ENCODE measurements at places on chromosomes 12 and 14.

GRCh38 chr12:22738945-22739344 lies 114.0 kb downstream of the ETNK1 start:
- no peak for DNase-seq

GRCh38 chr12:92648242-92649031 lies 54.4 kb upstream of the PLEKHG7 start:
- DNase-seq = no peak

- DNase-seq = no peak
These were observed 60.9 kb upstream of the JDP2 start for GRCh38 chr14:75366963-75367362.

DNA sequence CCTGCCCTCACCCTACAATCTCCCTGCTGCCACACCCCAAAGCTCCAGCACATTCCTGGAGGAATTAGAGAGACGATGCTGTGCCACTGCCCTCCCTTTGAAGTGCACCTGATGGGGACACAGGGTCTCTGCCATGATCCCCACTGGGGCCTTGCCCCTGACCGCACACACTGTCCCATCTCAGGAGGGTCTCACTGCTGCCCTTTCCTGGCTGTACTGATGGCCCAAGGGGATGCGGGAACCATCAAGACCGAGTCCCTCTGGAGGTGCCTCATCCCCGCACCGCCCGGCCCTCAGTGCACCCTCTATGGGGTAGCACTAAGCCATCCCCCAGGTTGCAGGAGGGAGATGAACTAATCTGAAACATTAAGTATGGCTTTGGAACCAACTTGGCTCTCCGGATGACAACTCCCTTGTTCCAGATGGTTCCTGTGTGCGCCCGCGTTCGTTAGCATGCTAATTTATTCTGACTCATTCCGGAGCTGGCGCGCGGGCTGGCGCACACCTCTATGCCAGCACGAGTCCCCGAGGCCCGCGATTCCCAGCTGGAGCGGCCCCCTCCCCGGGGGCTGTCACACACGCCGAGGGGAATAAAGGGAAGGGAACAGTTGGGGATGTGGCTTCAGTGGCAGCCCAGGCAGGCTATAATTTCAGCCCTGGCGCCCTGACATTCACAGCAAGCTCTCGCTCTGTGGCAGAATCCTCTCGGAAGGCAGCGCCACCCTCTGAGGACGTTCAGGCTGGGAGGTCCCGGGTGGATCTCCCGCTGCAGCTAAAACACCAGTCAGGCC lies 34.2 kb upstream of the C14orf180 start:
- DNase-seq = peak; percentile 8

DNA sequence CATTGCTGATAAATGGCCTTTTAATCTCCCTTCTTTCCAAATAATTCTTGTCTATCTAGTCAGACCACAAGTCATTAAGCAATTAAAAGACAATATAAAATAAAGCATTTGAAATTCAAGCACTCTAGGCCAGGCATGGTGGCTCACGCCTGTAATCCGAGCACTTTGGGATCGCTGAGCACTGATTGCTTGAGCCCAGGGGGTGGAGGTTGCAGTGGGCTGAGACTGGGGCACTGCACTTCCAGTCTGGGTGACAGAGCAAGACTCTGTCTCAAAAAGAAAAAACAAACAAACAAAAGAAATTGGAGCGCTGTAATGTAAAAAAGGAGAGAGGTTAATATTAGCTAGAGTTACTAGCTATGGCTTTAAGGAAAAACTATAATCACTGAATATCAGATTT lies 30.5 kb upstream of the CSRP2 start:
- DNase-seq = no peak

DNA sequence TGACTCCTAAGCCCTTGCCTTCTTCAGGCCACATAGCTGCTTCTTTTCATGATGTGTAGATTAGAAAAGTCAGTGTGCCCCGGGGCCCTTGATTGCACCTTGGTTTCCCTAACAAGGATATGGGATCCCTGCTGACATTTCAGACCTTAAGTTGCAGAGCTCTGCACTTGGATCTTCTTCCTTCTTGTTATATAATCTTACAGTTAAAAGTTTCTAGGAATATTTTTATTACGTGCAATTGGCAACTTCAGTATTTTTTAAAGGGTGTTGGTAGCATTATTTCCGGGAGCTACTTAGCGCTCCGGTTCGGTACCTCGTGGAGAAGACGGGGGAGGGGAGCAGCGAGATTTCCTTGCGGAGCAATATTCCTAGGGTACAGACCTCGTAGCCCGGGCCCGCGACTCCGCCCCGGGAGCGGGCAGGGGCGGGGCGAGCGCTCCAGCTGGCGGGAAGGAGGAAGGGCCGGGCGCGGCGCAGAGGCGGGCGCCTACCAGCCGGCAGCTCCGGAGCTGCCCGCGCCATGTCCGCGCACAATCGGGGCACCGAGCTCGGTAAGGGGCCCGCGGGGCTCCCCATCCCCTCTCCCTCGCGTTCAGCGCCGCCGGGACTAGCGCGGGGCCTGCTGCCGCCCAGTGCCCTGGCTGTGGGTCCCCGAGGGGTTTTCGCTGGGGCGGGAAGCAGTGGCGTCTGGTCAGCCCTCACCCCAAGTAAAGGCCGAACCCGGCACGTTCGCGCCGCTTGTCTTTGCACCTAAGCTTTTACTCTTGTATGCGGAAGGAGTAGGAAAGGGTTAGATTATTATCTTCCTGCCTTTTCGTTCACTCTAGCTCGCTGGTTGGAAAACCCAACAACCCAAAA lies at the start of gene DERA:
DERA (plus strand) TSS at position 469 of the 858 bp plus-strand sequence; CDS start at position 521, 52 bp downstream.
- peak; percentile 72 for DNase-seq

GRCh38 chr12:89156340-89156739 lies 196.0 kb downstream of the DUSP6 start:
- no peak for DNase-seq

- DNase-seq = no peak
These were observed 21.8 kb downstream of the WDHD1 start for GRCh38 chr14:55005071-55005470.

- no peak for DNase-seq
These were observed 120.1 kb downstream of the TTC7B start for GRCh38 chr14:90695997-90696660.

GRCh38 chr14:39974036-39974435 lies 541.8 kb upstream of the FBXO33 start:
- DNase-seq = no peak

GRCh38 chr14:75648066-75648838 lies 12.4 kb downstream of the ERG28 start:
- DNase-seq = no peak

GRCh38 chr14:81591266-81591665 lies 57.6 kb upstream of the SEL1L start:
- no peak for DNase-seq

DNA sequence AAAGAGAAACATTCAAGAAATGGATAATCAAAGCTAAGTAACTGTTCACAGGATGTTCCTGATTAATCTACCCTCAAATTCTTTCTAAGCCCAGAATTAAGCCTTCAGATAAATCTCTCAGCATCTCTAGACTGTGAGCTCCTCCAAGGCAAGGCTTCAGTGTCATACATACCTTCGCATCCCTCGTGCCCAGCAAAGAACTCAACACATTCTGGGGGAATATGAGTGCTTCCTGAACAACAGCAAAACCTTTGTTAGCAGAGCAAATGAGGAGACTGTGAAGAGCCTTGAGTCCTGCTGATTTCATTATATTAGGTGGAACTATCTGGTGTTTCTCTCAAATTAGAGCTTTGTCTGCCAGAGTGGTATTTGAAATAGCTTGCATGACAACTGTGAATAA lies 401.8 kb upstream of the TMPO start:
- DNase-seq = no peak

DNA sequence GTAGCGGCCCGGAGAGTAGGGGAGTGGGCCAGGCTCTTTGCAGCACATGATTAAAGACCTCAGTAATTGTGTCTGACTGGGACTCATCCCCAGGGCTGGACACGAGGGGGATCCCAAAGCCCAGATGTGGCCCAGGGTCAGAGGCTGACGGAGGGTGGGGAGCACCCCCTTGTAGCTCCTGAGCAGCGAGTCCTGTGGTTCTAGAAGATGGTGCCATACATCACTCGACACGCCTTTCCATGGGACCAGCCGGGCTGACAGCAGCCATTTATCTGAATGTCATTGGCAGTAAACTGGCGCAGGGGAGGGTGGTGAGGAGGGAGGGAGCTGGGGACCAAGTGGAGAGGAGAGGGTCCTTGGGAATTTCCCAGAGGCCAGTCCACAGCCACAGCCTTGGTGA lies 65.1 kb upstream of the FAM222A start:
- no peak for DNase-seq

DNA sequence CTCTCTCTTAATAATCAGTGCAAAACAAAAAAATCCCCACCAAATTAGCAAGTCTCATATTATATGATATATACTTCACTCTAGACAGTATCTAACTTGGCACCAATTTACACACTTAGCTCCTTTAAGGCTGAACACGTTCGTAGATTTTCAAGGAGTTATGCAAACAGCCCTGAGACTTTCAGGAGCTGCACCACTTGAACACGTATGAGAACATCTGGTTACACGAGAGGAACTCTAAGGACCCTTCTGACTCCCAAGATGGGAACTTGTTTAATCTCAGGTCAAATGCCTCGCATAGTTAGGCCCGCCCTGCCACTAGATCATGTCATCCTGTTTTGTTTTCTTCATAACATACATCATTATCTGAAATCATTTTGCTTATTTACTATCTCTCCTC lies 10.0 kb downstream of the SPRING1 start:
- no peak for DNase-seq

DNA sequence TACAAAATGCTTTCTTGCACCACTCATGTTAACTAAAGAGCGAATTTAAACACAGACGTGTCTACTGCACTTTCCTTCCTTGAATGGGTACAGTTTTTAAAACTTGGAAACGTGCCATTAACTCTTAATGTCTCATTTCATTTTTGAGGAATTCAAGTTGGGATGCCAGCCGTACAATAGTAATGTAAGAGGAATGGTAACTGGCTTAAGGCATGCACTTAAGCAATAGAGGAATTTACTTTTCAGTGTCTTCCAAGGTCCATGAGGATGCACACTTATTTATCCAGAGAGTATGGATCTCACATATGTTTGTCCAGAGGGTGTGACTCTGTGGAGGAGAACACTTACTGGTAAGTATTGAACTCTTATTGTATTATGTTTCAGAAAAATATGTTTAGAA lies 52.9 kb downstream of the PPP4R4 start:
- no peak for DNase-seq

DNA sequence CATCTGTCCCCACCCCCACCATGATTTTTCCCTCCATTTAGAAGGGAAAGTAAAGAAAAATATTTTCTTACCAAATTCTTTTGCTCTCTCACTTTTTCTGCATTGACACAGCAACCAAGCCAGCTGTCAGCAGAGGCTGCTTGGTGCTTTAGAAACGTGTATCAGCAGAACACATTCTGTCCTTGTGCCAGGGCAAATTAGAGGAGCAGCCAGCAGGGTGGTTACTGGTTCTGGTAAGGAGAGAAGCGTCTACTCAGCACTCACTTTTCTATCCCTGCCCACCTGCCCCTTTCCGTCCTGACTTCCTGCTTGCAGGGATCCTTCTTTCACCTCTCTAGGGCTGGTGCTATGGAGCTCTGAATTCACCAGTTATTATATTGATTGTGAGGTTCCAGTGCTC lies 327.5 kb upstream of the PDE3A start:
- DNase-seq = no peak

DNA sequence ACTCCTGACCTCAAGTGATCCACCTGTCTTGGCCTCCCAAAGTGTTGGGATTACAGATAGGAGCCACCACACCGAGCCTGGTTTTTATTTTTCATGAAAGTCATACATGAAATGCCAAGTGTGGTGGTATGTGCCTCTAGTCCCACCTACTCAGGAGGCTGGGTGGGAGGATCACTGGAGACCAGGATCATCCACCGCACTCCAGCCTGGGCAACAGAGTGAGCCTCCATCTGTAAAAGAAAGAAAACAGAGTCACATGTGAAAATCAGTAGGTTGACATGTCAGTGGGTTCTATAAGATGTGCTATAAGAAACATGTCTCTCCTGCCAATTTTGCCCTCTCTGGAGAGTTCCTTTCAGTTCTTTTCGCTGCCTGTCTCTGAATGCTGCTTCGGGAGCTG lies 28.2 kb downstream of the ANKRD9 start:
- no peak for DNase-seq

DNA sequence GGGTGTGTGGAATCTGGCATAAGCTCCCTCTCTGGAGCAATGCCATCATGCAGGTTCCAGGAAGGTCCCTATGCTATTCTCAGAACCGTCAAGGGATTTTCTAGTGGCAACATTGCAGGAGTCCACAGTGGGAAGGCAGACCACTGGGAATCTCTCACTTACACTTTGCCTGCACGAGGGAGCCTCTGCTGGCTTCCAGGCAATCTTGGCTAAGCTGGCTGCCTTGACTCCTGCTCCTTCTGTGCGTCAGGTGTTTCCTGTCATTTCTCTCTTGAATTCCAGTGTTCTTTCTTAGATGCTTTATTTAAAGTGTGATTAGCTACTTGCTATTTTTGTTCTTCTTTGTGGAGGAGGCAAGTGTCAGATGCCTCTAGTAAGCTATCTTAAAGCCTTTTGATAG lies 414.0 kb upstream of the ATP2B1 start:
- no peak for DNase-seq

GRCh38 chr14:49196327-49196726 lies 389.9 kb downstream of the RPS29 start:
- no peak for DNase-seq

GRCh38 chr14:89399157-89399556 lies 17.9 kb downstream of the FOXN3 start:
- no peak for DNase-seq

GRCh38 chr12:18629916-18630315 lies 107.9 kb downstream of the PLCZ1 start:
- DNase-seq = no peak

DNA sequence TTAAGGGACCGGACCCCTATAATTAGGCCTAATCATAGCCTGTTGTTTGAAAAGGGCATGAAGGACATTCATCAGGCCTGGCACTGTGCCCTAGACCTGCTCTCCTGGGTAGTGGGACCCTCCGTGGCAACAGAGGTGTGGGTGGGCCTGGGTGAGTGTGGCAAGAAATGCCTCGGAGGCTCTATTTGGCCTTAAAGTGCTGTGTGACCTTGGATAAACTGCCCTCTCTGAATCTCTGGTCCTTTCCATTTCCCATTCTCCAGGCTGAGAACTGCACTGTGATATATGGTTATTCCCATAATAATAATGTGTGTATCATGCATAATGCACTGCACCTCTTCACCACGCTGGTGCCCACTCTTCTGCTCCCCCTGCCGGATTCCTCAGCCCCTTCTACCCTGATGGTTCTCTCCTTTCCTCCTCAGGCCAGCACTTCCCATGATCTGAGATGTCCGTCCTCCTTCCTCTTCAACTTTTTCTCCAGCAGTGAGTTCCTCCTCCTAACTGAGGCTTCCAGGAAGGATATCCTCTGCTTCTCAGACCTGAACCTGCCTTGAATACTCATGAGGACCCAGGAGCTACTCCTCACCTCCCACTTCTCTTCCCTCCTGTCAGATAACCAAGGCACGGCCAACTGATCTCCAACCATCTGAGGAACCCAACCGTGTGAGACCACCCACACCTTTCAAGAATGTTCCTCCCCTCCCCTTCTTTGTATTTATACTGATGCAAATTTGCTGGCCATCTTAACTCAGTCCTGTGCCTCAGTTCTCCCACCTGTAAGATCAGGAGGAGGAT lies 111.0 kb upstream of the PZP start:
- DNase-seq = no peak

Data from midbrain (tissue), 1 donor.